ENCODE measurements at places on chromosomes 2 and 18.
A peak's percentile ranks its signal among the peaks of the same experiment; 100 is the strongest.

DNA sequence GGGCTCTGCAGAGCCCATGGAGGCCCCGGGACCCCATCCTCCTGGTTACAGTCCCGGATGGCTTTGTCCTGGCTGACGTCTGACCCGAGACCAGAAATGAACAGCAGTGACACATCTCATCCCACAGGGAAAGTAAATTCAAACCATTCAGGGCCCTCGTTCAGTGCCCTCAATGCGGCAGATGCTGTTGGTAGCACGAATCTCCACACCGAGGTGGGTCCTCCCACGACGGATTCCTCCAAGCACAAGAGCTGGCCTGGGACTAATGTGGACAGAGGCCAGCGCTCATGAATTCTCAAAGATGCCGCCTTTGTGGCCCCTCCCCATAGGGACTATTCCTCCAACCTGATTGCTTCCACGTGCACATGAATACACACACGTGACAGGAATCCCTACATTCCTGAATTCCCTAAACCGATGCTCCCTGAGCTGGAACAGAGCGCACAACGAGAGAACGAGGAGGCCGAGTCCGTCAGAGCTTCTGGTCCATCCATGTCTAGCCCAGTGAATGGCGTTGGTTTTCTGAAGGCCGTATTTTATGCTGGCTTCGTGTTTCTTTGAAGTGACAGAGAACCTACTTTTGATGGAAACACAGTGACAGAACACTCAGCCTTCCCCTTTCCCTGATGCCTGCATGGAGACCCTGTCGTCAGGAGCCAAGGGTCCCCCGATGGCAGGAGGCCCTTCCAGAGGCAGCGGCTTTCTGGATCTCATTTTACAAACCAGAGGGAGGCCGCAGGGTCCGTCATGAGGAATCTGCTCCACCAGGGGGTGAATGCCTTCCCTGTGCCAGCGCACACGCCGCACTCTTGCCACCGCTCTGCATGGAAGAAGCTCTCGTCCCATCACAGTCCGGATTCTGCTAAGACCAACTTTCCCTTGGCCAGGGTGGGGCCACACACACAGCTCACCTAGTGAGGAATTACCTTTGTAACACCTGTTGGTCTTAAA is 64.3 kb upstream of the SNTG2 start:
- no peak for DNase-seq

GRCh38 chr2:219844401-219845091 is 217.1 kb downstream of the SLC4A3 start:
- no peak for DNase-seq

- no peak for DNase-seq
These were observed 118.5 kb downstream of the PRKCE start for GRCh38 chr2:45769854-45770576.

GRCh38 chr2:157748371-157749142 is 119.9 kb upstream of the ACVR1C start:
- DNase-seq = no peak

- DNase-seq = no peak
These were observed 77.6 kb downstream of the ASB1 start for GRCh38 chr2:238504181-238504931.

- DNase-seq = no peak
These were observed 216.9 kb downstream of the SH3RF3 start for GRCh38 chr2:109345653-109346480.

DNA sequence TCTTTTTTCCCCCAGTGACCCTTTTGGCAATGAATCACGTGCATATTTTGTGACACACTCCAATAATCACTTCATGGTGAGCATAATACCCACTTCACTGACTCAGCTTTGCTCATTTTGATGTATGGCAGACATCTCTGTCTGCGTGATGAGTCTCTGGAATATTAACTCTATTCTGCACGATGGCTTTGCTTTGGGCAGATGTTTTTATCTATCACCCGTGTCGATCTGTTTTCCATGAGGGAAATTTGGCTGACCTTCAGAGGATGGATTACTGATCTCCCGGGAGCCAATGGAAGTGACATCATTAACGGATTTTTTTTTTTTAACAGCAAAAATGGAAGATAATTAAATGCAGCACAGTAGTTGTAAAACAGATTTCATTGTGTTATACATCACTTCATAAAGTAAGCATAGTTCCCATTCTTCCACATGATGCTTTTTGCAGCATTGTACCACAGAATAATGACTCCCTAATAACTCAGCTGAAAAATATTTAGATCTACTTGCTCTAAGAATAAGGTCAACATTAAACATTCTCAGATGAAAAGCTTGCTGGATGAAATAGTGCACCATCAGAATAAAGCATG is 29.8 kb downstream of the CDC42EP3 start:
- DNase-seq = no peak

DNA sequence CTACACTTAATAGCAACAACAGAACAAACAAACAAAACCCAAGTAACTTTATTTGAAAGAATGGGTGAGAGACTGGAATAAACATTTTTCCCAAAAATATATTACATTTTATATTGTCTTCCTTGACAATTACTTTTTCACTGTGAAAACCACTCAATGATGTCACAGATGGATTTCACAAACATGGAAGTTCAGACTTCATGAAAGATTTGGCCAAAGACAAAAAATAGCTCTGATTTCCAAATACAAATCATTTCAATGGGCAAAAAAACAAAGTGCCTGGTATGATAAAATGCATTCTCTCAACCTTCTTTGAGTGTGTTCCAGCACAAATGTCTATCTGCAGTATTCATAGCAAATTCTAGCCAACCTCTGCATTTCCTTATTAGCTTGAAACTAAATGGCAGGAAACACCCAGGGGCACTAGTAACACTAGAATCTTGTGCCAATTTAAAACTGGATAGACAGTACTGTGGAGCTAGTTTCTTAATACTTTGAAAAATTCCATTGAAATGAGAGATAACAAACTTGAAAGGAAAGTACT is 28.5 kb upstream of the NAPG start:
- no peak for DNase-seq

DNA sequence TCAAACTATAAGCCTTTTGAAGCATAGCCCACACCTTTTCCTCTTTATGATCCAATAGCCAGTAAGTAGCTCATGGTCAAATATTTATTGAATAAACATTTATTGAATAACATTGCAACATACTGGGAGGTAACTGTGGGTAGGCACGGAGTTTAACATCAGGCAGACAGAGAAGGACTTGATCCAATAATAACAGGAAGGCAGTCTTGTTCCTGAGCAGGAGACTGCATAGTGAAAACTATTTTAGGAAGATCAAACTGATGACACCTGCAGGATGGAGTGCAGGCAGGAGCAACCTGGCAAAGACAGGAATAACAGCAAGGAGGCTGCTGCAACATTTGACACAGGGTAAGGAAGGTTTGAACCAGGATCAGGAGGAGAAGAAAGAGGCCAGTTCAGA is 3.1 kb upstream of the DCTN1 start:
- no peak for DNase-seq

GRCh38 chr18:39464006-39464405 is 1898.4 kb upstream of the CELF4 start:
- DNase-seq = no peak

- DNase-seq = no peak
These were observed 83.8 kb downstream of the EDAR start for GRCh38 chr2:108905176-108905575.

DNA sequence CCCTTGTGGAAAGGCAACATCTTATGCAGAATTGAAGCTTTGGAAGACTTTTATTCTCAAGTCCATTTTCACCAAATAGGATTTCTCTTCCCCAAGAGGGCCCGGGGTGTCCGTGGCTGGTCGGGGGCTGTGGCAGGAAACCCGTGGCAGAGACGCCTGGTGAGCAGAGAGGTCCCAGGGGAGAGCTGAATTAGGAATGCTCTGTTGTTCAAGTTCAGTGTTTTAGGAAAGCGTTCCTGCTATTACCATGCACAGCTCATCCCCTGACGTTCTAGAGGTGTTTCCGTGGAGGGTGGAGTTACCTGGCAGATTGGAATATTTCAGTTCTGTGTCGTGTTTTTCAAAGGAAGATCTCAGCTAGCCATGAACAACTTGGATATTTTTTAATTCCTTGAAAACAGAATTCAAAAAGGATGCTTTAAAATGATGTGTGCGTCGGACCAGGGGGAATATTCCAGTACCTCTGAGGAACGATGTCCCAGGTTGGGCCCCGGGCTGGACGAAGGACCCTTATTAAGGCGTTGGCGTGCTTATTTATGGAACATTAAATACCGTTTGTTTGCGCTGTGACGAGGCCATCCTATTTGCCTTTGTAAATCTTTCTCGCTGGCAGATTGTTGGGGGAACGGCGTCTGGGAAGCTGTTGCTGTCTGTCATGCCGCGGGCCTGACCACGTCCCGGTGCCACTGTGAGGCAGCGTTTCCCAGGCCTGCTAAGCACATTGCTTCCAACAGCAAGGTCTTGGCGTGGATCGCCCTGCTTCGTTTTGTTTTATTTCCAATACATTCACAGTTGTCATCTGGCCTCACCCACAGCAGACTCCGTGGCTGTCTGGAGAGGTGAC is 8.2 kb downstream of the NFATC1 start:
- no peak for DNase-seq

DNA sequence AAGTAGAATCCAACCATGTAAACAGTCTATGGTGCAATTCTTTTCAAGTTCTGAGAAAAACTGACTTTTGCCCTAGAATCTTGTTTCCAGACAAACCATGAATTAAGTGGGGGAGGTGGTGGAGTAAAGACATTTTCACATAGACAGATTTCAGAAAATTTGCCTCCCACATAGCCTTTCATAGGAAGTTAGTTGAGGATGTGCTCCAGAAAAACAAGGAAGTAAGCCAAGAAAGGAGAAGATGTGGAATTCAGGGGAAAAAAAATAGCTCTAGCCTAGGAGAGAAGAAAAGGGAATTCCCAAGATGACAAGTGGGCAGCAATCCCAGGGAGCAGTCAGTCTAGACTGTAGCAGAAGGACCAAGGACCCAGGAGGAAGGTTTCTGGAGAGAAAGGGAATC is 17.4 kb downstream of the RUFY4 start:
- DNase-seq = no peak

GRCh38 chr18:54109131-54109683 is 115.3 kb downstream of the MBD2 start:
- no peak for DNase-seq

GRCh38 chr2:209424781-209425470 is 1.1 kb downstream of the MAP2 start:
- no peak for DNase-seq

- DNase-seq = no peak
These were observed 43.4 kb downstream of the MYL12B start for GRCh38 chr18:3305354-3305762.

GRCh38 chr2:12036640-12036983 is 290.2 kb downstream of the LPIN1 start:
- no peak for DNase-seq

DNA sequence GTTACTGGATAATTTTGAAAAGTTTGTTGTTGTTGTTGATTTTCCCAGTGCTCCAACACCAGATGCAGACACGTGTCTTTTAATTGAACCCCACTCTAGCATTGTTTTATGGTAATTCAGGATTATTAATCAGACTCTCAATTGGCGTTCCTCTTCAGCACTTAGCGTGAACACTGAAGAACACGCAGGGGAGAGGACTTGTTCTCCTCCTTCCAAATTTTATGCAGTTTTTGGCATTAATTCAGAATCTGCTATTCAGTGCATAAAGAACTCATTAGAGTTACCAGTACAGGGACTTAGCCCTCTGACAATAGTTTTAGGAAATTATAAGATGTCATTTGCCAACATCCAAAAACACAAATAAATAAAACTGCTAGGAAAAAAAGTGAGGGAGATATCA is 75.5 kb downstream of the SNTG2 start:
- no peak for DNase-seq

- no peak for DNase-seq
These were observed 220.9 kb upstream of the PID1 start for GRCh38 chr2:229492034-229492433.

DNA sequence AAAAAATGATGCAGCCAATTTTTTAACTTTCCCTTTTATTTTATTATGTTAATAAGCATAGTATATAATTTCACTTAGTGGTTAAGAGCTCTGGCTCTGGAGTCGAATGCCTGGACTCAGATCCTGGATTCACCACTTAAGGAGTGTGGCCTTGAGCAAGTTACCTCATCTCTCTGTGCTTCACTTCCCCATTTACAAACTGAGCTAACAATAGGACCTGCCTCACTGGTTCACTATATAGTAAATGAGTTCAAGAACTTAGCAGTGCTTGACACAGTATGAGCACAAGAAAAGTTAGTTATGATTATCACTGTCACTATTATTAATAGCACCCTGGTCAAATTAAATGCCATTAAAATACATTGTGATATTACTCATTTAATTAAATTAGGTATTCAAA is 30.6 kb downstream of the SCN3A start:
- DNase-seq = no peak

DNA sequence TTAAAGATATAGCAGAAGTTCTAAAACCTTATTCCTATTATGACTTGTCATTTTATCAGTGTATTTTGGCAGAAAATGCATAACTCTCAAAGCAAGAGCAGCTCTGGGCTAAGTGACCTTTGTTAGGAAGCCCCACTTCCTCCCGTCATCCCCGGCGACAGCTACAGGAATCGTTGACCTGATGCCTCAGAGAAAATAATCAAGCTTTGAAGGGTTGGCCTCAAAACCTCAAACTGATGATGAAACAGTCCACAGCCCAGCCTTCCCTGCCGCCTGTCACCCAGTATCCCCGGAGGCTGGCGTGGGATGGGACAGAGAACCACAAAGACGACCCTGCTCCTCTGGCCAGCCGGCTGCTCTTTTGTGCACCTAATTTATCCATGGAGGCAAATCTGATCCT is 65.3 kb downstream of the KCNF1 start:
- no peak for DNase-seq

DNA sequence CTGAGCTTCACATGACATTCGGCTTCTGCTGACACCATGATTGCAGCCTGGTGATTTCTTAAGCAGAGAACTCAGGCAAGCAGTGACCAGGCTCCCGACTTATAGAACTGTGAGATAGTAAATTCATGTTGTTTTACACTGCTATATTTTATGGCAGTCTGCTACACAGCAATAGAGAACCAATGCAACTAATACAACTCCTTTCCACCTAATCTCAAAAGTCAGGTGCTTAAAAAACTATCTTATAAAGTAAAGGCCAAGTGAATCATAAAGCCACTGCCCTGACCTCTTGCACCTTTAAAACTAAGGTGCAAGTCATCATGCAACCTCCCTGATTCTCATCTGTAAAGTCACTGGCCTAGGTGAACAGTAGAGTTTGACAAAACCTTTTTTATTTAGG is 95.3 kb upstream of the GLS start:
- no peak for DNase-seq

- no peak for DNase-seq
These were observed 377.2 kb downstream of the SOX11 start for GRCh38 chr2:6069381-6069780.

DNA sequence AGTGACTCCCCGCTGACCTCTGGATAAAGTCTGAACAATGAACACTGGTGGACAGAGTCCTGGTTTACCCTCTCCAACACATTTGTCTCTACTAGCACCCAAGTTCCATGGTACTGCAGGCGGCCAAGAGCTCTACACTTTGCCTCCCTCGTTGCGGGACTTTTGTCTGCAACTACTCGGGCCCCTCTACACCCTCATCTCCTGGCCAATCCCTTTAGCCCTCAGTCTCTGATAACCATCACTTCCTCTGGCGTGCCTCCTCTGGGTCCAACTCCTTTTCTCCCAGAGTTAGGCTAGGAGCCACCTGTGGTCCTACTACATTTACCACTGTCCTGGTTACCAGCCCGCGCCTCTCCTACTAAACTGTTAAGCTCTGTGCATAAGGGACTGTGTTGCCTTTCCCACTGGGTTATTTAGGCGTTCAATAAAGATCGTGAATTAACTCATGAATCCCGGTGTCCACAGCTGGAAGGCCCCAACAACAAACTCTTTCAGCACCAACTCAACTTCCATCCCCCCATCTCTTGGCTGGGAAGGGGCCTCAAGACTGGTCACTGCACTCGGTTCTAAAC is 757 bp downstream of the HDHD2 start:
- peak; percentile 1 for DNase-seq
